K562 (cell line): ENCODE measurements at places on chromosomes 12 and 14. TPM values are rescaled to one million over a fixed set of nuclear protein-coding genes. Genes with fewer than 3 reads are reported as not detected.

KRT79 gene
- 0.22 and 0.23 TPM in 2 replicates for polyA plus RNA-seq

PLEKHD1 gene
- polyA plus RNA-seq: not detected in 2 replicates

DNA sequence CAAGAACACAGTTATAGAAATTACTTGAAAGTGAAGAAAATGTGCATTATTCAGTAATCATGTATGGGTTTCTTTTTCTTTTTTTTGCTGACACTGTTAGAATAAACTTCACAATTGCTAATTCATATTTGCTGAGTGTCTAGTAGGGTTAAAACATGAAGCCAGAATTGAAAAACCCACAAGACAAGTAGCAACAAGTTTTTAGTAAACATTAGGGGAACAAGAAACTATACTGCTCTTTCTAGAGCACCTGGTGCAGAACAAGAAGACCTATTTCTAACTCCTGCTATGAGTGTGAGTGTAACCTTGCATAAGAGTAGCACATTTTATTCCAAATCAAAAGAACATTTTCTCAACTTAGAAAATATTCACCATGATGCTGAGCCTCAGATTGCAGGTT, 83.2 kb downstream of the ITPR2 start:
- DNase-seq: no peak

DNA sequence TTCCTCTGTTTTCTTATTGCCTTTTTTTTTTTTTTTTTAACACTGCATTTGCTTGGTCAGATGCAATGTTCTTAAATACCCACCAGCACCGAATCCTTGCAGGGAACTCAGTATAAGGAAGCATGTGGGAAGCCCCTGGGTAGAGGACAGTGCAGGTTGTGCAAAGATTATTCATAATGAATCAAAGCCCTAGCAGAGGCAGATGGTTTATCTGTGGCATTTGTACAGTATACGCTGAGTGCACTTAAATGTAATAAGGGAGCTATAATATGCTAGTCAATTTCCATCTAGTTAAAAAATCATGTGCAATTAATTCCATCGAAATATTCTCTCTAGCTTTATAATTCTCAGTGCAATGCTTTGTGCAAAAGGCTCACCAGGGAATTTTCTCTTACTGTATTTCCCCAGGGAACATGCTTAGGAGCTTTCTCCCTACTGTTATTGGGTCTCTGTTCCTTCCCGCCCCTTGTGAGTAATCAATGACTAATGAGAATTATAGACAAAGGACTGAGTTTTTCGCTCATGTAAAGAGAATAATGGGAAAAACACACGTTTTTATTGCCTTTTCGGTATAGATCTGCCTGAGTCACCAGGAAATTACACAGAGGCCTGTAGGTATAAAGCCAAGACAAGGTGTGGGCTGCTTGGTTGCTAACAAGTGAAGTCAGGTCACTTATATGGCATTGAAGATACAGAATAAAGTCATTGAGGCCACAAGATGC, 1214.3 kb upstream of the TMEM132C start:
- no peak for DNase-seq

- no peak for DNase-seq
Measured at GRCh38 chr12:44618946-44619345, 257.2 kb downstream of the NELL2 start.

- no peak for DNase-seq
Measured at GRCh38 chr12:58105225-58106119, 164.1 kb downstream of the ATP23 start.

DNA sequence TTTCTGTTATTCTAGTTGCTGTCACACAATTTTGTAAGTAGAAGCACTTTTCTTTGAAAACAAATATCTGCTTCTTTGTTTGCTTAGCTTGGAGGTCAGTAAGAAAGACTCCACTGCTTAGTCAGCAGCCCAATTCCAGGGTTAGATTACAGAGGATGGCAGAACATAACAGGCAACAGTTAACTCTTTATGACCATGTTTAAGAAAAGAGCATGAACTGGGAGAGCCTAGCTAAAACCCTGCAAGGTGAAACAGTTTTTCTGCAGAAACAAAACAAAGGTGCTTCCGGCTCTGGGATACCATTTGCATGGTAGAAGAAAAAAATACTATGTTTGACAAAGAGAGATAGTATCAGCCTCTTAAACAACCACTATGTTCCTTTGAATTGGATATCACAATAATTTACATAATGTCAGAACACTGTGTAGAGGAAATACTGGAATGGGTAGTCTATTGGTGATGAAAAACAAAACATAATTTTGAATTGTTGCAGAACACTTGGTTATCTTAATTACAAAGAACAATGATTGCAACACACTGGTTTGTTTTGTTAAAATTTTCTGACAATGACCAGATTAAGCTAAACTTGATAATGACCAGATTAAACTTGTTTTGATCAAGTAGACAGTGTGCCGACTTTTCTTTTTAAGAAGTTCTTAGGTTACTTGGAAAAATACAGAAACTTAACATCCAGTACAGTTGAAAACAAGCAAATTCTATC, 22.4 kb upstream of the PPM1H start:
- DNase-seq: no peak

- no peak for DNase-seq
Measured at GRCh38 chr12:58645946-58646345, 274.4 kb downstream of the LRIG3 start.

- DNase-seq: no peak
Measured at GRCh38 chr12:54299515-54300224, 1.1 kb downstream of the NFE2 start.
